ENCODE measurements at places on chromosomes 5 and 9.

DNA sequence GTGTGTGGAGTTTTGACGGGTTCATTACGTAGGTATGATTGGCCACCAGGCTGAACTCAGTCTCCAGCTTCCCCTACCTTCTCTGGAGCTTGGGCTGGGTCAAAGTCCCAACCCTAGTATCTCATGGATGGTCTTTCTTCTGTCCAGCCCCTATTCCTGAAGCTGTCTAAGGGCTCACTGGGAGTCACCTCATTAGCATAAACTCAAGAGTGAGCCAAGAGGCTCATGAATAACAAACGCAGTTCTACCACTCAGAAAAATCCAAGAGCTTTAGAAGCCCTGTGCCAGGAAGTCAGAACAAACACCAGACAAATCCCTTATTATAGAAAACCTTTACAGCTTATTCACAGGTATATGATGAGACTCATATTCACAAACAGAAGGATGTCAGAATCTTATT is 180.3 kb upstream of the NFIL3 start:
- no peak for DNase-seq

GRCh38 chr9:82456642-82457041 is 468.1 kb downstream of the SPATA31D1 start:
- DNase-seq, result no peak

- DNase-seq, result no peak
These were observed 79.9 kb downstream of the ACTL7B start for GRCh38 chr9:108775901-108776306.

DNA sequence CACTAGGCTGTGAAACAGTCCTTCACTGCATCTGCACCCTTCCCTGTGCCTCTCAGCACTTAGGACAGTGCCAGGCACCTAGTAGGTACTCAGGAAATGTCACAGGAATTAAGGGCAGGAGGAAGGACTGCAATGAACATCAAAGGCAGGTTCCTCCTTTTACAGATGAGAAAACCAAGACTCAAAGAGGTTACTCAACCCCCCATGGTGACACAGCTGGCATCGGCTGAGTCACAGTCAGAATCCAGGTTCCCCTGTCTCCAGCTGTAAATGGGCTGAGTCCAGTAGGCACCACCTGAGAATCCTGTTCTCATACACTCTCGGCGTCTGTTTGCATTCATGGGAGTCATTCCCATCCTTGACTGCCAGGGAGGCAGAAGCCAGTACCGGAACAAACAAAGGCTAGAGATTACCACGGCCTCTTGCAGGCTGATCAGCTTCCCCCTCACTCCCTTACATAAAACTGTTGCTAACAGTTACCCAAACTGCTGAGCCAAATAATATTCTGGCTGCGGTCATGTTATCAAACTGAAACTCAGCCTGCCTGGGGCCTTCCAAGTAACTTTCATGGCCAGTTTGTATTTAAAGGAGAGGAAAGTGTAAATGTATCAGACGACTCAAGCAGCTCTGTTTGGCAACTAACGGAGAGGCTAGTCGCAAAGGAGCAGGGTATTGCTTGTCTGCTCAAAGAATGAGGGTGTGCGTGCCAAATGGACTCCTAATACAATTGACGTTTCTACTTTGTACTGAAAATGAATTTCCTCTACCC is 201.7 kb downstream of the PAPPA start:
- DNase-seq, result no peak

GRCh38 chr5:58241389-58241788 is 218.5 kb downstream of the PLK2 start:
- DNase-seq, result no peak

GRCh38 chr5:10856683-10857337 is 95.8 kb upstream of the DAP start:
- DNase-seq, result no peak

GRCh38 chr5:170632266-170632984 is 128.6 kb downstream of the KCNIP1 start:
- DNase-seq, result no peak

GRCh38 chr5:102998224-102998623 is 121.7 kb downstream of the GIN1 start:
- DNase-seq, result no peak

- no peak for DNase-seq
These were observed 54.4 kb downstream of the ANKH start for GRCh38 chr5:14816999-14817761.

DNA sequence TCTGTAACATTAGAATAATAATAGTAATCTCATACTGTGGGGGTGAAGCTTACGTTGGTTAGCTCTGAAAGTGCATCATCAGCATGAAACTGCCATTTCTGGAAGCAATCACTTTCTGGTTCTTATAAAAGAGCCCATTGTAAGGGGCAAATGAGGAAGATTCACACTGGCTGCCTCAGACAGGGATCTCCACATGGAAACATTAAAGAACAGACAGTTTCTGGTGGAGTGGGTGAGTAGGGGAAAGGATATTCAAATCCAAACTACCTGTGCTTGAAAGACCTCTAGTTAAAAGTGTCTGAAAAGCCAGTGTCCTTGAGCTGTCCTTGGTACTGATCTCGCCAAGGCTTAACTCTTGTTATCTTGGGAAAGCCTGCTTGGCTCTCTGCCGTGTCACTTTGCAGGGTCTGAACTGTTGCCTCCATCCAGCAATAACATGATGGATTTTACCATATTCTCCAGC is 19.1 kb upstream of the SLC31A2 start:
- no peak for DNase-seq
